ENCODE measurements at places on chromosomes 7 and 10.

DNA sequence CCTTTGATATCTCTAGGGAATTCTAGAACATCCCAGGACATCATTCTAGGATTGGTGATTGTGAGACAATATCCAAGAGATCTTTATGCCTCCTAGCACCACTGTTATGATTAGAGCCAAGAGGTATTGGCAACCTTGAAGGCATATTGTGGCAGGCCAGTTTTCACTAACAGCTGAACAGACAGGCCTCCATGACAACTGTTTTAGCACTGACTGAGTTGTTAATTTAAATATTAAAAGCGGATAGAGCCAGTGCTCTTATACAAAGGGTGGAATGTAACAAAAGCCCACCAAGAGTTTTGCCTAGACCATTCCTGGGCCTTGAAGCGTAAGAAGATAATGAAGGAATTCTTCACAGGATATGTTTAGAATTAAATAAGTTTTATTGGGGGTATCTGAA is 131.9 kb downstream of the DGKB start:
- no peak for DNase-seq

GRCh38 chr7:100157334-100158228 is 942 bp downstream of the TRAPPC14 start:
- DNase-seq: peak; percentile 59

DNA sequence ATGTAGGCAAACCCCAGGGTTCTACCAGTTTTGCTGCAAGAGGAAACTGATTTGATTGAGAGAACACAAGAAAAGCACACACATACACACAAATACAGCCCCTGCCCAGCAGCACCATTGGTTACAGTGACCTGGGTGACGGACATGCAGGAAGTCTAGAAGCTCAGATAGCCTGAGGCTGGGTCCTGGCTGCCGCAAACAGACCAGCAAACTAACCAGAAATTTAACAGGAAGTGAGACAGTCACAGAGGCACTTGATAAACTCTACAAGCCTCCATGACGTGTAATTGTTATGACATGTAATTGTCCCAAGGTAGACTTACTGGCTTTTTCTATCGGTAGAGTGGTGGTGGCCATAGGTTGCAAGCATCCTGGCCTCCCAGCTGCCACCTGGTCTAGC is 58.9 kb downstream of the PRKAR2B start:
- DNase-seq: peak; percentile 18

GRCh38 chr7:43501870-43502269 is 81.0 kb upstream of the STK17A start:
- DNase-seq: no peak

All from OCI-M1 (cell line).